NCI-H1436 treated with DMSO at 0.1 percent for 48 hours (cell line): ENCODE measurements at places on chromosomes 2 and 18.

GRCh38 chr2:222797871-222798270, 63.0 kb upstream of the ACSL3 start:
- DNase-seq: no peak

- DNase-seq: no peak
Observed at GRCh38 chr2:121478996-121479745, 51.5 kb upstream of the RNU4ATAC start.

- no peak for DNase-seq
Observed at GRCh38 chr2:199471443-199472057, 13.8 kb upstream of the SATB2 start.

- DNase-seq: no peak
Observed at GRCh38 chr18:31633392-31634330, 42.0 kb downstream of the TTR start.

DNA sequence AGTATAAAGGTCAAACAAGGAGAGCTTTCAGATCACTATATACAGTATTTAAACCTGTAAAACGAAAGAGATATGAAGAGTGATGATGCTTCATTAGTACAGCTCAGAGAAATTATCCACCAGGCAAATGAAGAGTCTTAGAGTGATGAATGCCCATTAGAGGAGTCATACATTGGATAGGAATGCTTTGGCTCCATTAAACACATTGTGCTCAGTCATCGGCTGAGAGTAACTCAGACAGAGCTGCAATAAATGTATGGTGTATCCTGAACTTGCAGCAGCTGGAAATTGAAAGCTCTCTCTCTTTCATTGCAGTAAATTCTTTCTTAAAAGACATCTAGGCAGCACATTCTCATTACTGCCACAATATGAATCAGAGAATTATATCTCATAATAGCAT, 340.8 kb upstream of the SPHKAP start:
- no peak for DNase-seq

- DNase-seq: peak; percentile 67
Observed at GRCh38 chr2:202870431-202871299, 901 bp downstream of the ICA1L start.

DNA sequence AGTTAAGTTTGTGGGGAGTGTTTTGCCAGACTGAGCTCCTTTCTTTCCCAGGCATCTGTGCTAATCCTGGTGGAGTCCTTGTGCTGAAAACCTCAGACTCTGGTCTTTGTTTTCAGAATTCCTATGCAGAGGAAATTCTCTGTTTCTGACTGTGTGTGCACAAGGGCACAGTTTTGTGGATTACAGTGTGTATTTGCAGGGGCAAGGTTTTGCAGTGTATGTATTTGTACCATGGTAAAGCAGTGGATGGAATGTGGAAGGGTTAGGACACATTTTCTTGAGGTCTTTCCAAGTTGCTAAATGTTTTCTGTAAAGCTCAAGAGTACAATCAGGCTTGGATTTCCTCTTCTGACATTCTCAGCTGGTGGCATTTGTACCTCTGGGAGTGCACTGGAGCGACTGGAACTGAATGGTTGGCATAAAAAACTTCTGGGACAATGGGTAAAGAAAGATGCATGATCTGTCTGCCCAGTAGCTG, 139.5 kb upstream of the RND3 start:
- no peak for DNase-seq

GRCh38 chr18:23397907-23398306, 55.2 kb upstream of the RIOK3 start:
- DNase-seq: no peak

DNA sequence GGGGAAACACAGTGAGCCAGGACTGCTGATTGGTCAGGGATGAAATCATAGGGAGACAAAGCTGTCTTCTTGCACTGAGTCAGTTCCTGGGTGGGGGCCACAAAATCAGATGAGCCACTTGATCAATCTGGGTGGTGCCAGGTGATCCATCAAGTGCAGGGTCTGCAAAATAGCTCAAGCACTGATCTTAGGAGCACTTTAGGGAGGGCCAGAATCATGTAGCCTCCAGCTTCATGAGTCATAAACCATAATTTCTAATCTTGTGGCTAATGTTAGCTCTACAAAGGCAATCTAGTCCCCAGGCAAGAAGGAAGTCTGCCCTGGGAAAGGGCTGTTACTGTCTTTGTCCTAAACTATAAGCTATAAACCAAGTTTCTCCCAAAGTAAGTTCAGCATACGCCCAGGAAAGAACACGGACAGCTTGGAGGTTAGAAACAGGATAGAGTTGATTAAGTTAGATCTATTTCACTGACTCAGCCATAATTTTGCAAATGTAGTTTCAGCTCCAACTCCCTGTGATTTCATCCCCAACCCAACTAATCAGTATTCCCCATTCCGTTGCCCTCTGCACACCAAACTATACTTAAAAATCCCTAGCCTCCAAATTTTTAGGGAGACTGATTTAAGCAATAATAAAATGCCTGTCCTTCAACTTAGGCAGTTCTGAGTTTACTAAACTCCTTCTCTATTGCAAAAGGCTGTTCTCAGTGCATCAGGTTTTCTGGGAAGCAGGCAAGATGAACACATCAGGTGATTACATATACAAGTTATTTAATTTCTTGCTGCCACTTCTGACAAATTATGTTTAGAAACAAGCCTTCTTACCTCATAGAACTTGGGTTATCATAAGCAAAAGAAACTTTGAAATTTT, 226.9 kb upstream of the SPOPL start:
- DNase-seq: no peak

DNA sequence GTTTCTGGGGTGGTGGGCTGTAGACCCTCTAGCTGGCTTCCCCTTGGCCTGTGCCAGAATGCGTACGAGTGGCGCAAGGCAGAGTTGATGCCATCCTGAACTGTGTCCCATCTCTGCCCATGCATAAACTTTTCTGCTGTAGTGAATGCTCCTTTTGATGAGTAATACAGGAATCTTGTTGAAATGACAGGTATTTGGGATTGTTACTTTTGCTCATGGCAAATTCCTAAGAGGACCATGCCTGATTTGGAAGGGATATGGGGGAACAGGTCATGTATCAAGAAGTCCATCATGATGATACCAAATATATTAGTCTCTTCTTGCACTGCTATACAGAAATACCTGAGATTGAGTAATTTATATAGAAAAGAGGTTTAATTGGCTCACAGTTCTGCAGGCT, 648.0 kb downstream of the SLC4A3 start:
- DNase-seq: no peak

GRCh38 chr2:149597668-149598326, 10.2 kb upstream of the MMADHC start:
- peak; percentile 46 for DNase-seq

DNA sequence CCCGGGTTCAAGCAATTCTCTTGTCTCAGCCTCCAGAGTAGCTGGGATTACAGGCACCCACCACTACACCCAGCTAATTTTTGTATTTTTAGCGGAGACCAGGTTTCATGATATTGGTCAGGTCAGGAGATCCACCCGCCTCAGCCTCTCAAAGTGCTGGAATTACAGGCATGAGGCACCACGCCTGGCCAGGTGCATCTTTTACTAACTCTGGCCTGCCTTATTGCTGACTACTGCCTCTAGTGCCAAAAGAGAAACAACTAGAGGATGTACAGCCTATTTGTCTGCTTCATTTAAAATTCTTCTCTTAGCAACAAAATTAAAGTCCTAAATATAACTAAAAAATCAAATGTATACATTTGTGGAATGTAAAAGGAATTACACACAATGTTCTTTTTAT, 115.4 kb downstream of the BMPR2 start:
- DNase-seq: no peak

- no peak for DNase-seq
Observed at GRCh38 chr18:21865043-21865442, 124.5 kb downstream of the MIB1 start.

- no peak for DNase-seq
Observed at GRCh38 chr2:32750880-32751279, 123.0 kb downstream of the TTC27 start.

DNA sequence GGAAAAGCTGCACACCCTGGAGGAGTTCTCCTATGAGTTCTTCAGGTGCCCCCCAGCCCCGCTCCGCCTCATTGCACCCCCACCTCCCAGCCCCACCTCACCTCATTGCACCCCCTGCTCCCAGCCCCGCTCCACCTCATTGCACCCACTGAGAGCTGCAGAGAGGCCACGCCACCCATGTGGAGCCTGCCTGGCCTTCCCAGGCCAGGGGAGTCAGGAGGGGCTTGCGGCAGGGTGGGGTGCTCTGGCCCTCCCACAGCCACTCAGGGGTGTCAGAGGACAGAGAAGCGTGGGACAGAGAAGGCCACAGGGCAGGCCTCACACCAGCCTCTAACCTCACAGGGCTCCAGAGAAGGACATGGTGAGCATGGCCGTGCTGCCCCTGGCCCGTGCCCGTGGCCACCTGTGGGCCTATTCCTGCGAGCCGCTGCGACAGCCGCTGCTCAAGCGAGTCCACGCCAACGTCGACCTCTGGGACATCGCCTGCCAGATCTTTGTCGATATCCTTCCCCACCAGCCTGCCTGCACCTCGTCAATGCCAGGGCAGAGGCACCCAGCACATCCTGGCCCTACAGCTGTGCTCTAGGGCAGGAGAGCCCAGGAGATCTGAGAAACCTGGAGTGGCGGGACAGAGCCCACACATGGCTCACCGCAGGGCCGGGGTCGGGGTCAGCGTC, 15.0 kb upstream of the GPR17 start:
- no peak for DNase-seq

DNA sequence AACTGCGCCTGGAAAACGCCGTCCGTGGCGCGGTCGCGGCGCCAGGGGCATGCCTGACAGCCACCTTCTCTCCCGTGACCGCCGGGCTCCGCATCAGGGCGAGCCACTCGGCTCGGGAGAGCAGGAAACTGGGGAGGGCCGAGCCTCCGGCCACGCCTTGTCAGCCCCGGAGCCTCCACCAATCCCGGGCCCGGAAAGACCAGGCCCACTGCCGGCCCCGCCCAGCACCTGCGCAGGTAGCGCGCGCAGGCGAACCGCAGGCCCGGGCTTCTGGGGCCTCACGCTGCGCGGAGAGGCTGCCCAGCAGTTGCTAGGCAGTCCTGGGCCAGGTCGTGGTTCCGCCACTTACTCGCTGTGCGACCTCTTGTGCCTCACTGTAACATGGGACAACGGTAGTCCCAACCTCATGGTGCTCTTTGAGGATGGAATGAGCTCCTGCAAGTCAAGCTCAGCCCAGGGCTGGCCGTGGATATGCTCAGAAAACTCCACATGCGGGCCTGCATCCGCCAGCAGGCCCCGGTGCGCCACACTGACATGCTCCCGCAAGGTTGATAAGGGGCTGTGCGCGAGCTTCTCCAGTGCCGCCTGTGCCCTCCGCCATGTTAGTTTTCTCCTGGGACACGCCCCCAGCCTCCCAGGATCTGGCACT, 97.1 kb downstream of the INHBB start:
- DNase-seq: no peak

- DNase-seq: no peak
Observed at GRCh38 chr2:240530181-240530580, 27.6 kb downstream of the ANKMY1 start.

GRCh38 chr2:240603846-240604245, 17.3 kb downstream of the CAPN10 start:
- no peak for DNase-seq

DNA sequence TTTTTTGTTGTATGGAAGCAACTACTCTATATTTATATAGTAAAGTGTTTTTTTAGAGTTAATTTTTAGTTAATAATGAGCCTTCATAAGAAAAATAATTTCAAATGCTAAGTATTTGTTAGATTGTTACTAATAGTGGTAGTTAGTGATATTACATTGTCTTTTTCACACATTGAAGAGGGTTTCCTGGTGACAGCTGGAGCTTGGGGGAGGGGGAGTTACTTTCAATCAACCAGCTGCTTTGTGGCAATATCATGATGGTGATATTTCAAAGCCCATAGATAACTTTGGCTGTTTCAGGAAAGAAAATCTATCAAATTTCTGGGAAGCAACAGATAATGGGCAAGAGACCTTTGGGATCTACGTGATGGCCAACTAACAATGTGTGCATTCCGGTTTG, 4.1 kb downstream of the RHBDD1 start:
- DNase-seq: no peak

DNA sequence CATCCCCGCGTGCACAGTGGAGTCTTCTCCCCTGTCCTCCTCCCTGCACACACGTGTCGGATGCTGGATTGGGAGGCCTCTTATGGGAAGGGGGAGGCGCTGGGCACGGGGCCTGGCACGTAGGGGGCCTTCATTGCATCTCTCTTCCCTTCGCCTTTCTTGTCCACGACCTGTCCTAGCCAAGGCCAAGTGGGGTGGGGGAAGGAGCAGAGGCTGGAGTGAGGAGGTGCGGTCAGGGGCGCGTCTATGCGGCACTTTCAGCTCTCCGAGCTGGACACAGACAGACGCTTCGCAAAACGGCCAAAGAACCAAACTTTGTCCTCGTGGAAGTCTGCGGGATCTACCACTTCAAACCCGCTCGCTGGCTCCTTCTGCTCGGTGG, 13.4 kb downstream of the ALPG start:
- DNase-seq: no peak

DNA sequence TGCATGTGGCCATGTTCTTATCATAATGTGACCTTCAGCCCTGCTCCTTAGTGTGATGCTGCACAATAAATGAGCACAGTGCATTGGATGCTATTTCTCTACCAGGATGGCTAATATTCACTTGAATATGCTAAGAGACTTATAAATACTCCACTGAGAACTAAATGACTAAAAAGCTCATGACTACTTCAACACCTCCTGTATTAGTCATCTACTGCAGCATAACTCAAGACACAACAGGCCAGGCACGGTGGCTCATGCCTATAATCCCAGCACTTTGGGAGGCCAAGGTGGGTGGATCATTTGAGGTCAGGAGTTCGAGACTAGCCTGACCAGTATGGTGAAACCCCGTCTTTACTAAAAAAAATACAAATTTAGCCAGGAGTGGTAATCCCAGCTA, 213.4 kb downstream of the RND3 start:
- no peak for DNase-seq

DNA sequence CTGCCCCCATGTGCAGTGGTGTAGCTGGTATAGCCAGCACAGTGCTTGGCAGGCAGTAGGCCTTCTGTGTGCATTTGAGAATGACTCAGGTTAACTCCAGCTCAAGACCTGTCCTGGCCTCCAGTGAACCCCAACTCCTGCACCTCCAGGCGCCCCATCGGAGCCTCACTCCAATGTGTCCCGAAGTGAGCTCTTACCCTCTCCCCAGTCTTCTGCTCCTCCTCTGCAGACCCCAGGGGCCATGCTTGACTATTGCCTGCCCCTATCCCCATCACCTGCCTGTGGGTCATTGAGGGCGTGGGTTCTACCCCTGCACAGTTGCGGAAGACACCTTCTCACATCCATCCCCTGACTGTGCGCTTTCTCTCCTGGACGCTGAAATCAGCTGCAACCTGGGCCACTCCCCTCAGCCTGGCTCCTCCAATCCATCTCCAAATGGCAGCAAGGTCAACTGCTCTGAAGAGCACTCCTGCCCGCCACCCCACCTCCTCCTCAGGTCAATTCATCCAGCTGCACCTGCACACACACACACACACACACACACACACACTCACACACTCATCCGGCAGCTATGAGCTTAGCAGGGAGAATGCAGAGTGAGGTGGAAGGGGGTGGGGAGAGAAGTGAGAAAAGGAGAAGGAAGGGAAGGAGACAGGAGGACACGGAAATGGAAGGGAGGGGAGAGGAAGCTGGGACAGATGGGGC, 130.3 kb upstream of the GLI2 start:
- DNase-seq: no peak
